ENCODE measurements at places on chromosomes 7 and 10.

- DNase-seq: no peak
These were observed 10.7 kb upstream of the REPIN1 start for GRCh38 chr7:150357771-150358427.

DNA sequence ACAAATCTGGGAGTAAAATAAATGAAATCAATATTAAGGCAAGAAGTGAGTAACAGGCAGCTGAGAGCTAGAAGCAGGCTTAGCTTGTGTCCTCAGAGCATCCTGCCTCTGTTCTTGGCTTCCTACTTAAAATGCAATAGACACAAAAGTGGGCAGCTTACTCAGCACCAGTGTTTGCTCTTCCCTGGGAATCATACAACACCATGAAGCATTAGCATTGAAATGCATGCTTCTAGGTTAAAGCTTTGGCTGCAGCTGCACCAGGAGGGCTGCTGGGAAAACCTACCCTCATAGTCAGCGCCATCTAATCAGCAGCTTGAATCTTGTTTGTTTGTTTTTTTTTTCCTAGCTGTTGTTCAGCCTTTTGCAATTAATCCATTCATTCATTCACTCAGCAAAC is 104.2 kb upstream of the VWC2 start:
- DNase-seq: no peak

GRCh38 chr10:133528845-133529575 is 1.8 kb downstream of the CYP2E1 start:
- DNase-seq: no peak

DNA sequence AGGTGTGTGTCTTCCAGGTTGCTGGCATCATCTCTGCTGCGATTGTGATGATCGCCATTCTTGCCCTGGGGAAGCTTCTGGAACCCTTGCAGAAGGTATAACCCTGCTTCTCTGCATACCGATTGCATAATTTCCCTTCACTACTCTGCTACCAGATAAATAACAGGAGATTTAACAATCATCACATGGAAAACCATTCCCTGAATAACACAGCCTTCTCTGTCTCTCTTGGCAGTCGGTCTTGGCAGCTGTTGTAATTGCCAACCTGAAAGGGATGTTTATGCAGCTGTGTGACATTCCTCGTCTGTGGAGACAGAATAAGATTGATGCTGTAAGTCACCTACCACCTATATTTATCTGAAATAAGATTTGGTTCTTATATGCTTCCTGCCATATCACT is 33.8 kb downstream of the SLC26A4 start:
- no peak for DNase-seq

GRCh38 chr10:100528123-100528886 is 1.4 kb downstream of the NDUFB8 start:
- no peak for DNase-seq

DNA sequence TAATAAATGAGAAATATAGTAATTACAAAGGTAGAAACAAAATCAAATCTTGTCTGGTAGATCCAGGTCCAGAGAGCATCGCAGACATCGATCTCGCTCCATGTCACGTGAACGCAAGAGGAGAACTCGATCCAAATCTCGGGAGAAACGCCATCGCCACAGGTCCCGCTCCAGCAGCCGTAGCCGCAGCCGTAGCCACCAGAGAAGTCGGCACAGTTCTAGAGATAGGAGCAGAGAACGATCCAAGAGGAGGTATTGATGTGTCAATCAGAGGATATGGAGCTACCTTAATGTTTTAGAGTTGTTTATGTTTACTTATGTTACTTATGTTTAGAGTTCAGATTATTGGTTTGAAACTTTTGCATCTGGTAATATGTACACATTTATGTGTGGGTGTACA is 57.8 kb downstream of the LUC7L2 start:
- DNase-seq: no peak

GRCh38 chr10:35765066-35765527 is 123.0 kb upstream of the FZD8 start:
- DNase-seq: no peak

- no peak for DNase-seq
These were observed 8.9 kb downstream of the PRRT4 start for GRCh38 chr7:128352636-128353035.

DNA sequence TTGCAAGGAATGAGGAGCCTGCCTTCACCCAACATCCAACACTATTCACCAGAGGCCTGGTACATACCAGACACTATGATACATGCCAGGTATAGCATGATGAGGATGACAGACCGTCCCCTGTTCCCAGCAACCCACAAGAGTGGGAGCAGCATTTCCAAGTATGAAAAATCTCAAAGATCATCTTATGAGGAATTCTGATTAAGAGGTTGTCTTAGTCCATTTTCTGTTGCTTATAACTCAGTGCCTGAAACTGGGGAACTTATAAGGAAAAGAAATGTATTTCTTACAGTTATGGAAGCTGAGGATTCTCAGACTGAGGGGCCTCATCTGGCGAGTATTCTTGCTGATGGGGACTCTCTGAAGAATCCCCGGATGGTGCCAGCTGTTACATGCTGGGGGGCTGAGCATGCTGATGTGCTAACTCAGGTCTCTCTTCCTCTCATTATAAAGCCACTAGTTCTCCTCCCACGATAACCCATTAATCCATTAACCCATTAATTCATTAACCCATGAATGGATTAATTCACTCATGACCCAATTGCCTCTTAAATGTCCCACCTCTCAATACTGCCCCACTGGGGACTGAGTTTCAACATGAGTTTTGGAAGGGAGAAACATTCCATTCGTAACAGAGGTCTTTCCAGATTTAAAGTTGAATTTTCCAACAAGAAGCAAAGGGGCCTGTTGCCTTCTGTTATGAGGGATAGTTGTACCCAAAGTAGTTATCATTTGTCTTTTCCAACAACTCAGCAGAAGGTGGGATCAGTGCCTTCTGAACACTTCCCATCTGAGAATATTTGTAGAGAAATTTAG is 173.9 kb downstream of the HERPUD2 start:
- DNase-seq: no peak

GRCh38 chr10:86035791-86036543 is 330.6 kb downstream of the GRID1 start:
- DNase-seq: no peak

DNA sequence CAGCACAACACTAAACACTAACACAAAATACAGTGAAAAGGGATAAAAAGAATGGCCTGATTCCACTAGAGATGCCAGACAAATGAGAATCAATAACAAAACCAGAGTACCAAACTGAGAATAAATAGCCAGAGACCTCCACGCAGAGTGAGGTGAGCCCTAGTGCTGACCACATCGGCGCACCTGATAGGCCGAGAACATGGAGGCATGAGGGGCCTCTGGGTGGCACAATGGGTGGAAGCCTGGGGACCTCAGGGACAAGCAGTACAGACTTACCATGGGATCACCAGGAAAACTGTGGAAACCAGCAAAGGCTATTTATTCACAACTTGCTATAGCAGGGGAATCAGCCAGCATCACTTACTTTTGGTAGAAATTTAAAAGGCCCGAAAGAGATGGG is 1.8 kb upstream of the CSGALNACT2 start:
- DNase-seq: no peak

- no peak for DNase-seq
These were observed 59.9 kb upstream of the COBL start for GRCh38 chr7:51376420-51377092.

- DNase-seq: no peak
These were observed 1.2 kb downstream of the TSPAN12 start for GRCh38 chr7:120856621-120857352.

DNA sequence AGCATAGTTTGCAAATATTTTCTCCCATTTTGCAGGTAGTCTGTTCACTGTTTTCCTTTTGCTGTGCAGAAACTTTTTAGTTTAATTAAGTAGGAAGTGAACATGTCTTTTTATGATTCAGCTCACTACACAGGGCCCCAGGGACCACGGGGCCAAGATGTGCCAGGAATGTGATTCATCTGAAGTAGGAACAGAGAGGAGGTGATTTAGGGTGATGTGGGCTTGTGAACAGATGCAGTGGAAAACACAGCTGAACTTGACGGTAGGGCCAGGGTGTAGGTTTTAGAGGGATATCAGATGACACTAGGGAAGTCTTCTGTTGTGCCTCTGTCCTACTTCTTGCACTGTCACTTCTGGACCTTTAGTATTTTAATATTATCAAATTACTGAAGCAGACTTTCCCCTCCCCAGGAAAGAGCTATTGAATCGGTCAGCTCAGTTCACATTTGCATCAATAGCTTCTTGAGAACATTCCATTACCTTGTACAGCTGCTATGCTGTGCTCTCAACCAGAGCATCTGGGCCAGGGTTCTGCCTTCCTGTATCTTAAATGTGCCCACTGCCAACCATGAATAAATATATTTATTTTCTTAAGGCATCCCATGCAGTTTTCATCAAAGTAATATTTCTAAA is 96.9 kb downstream of the OSBPL3 start:
- no peak for DNase-seq

DNA sequence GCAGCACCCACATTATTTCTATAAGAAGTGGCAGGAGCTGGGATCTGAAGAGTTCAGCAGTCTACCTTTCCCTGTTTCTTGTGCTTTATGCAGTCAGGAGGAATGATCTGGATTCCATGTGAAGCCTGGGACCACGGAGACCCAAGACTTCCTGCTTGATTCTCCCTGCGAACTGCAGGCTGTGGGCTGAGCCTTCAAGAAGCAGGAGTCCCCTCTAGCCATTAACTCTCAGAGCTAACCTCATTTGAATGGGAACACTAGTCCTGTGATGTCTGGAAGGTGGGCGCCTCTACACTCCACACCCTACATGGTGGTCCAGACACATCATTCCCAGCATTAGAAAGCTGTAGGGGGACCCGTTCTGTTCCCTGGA is 874 bp upstream of the RBP3 start:
- DNase-seq: no peak
